Inflammatory macrophage (primary cell): ENCODE measurements at places on chromosomes 6 and 20.
A peak's percentile ranks its signal among the peaks of the same experiment; 100 is the strongest.

DNA sequence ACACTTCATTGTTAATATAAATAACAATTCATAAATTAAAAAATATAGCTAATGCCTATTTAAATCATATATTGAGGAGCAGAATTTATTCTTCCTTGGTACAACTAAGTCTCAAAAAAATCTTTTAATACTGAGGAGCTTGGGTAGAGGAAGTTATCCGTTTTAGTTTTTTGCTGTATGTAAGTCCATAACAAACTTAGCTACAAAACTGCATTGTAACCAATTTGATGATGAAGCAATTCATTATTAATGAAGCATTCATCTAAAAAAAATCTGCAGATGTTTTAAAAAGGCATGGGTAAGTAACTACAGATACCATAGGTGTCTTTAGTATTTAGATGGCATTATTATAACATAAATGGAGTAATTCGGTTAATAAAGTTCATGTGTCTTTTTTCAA, 1.3 kb downstream of the KHDRBS2 start:
- DNase-seq = no peak

GRCh38 chr6:120202878-120203277, 853.3 kb upstream of the MAN1A1 start:
- DNase-seq = no peak

DNA sequence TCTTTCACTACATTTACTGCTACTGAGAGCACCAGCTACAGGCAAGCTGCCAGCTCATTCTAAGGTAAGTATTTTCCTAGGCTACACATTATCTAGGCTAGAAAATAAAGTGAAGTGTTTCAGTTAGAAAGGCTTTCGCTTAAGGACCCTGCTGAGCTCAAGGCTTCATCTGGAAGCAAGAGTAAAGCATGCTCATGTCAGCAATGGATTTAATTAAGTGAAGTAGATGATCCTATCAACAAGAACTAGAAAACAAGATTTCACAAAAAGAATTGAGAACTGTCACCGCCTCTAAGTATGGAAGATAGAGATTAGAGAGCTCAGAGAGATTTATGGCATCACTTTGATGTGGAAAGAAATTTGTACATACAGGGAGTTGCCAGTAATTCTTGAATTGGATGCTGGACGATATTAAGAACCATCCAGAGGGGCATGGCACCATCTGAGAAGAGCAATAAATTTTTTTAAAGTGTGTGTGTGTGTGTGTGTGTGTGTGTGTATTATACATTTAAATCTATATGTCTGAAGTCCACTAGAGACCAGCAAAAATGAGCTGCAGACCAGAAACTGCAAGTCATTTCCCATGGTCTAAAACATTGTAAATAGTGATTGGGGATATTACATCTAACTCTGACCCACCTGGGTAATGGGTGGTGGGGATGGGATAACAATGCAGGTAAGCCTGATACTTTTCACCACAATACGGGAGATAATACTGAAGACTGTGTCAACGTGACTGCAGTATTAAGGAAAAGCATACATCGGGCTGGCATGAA, 105.2 kb upstream of the MAP7 start:
- no peak for DNase-seq

GRCh38 chr20:51862796-51863195, 60.5 kb upstream of the SALL4 start:
- DNase-seq = no peak

DNA sequence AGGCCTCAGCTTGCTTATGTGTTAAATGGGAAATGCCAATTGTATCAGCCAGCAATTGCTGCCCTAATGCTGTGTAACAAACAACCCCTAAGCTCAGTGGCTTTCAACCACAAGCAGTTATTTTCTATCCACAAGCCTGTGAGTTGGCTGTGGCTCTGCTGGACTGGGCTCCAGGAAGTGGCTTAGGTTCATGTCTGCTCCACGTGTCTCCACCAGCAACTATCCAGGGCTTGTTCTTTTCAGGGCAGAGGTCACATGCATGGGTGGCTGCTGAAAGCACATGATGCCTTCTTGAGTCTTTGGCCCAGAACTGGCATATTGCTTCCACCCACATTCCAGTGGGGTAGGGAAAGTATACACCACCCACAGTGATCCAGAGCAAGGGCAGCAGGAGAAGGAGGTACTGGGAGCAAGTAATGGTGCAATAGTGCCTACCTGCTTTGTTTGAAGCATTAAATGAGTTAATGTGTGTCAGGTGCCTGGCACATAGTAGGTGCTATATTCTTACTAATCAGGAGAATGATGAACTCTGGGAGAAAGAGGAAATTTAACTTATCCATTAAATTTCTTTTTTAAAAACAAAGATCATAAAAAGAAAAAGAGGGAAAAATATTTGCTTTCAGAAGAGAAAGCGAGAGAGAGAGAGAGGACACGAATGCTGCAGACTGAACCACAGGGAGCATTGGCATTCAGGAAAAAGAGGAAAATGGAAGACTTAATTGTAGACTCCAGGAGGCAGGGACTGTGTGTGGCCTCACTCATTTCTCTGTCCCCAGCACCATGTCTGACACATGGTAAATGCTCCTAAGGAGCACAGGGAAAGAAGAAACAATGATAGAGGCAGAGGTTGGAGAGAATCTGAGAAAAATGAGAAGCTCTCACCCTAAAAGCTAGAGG, 25.2 kb upstream of the RNF24 start:
- peak; percentile 80 for DNase-seq

- DNase-seq = peak; percentile 39
These were observed 64.4 kb downstream of the GTF2H5 start for GRCh38 chr6:158232316-158233213.

GRCh38 chr20:49887251-49888211, 27.8 kb downstream of the SPATA2 start:
- peak; percentile 47 for DNase-seq

GRCh38 chr20:36468149-36469000, 72.9 kb upstream of the MYL9 start:
- no peak for DNase-seq

DNA sequence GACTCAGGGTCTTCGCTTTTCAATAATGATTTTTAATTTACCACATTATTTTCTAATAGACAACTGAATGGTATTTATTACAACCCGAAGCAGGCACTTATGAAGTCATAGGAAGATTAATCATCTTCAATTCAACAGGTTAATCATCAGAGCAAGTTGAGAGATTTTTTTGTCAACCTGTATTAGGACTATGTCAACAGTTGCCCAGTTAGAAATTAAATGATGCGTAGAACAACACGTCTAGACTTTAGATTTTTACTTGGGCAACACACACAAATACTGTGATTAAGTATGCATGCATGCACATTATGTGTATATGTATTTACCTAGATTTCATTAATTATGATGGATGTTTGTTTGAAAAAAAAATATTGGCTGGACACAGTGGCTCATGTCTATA, 4.3 kb downstream of the ILRUN start:
- no peak for DNase-seq

GRCh38 chr6:28896505-28897368, 27.0 kb downstream of the TRIM27 start:
- peak; percentile 32 for DNase-seq

DNA sequence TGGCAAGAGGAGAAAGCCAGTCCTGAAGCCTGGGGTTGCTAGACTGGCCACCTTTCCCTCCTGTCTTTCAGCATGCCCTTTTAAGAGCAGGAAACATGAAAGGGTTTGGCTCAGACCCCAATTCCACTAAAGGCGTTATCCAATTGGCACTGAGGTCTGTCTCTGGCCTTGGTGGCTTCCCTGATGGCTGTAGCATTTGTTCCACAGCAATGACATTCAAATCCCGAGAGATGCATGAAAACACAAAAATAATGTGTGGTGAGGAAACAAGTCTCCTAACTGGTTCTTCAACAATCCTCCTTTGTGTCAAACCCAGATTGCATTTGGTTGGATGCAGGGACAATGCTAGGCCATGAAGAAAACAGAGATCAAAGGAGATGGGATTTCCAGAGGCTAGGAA, 56.5 kb upstream of the ADTRP start:
- DNase-seq = no peak

DNA sequence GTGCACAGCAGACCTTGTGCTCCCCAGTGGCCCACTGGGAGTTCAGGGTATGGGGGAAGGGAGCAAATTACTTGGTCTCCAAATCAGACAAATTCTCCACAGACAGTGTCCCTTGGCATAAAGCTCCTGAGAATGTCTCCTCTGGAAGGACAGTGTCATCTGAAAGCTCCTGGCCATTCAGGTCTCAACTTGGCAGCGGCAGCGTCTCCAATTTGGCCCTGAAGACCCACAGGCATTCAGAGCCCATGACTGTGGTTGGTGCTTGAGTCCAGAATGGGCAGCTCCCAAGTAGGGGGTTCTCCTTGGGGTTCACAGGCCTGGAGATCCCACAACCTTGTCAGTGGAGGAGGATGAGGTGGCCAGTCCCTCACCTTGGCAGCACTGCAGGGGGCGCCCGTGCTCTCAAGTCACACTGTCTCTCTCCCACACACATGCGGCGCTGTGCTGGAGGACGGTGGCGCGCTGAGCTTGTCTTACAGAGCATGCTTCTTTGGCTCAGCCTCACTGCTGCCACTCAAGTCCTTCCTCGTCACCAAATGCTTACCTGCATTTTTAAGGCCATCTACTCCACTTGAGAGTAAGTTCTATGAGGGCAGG, 20.7 kb downstream of the DYNLRB1 start:
- no peak for DNase-seq

DNA sequence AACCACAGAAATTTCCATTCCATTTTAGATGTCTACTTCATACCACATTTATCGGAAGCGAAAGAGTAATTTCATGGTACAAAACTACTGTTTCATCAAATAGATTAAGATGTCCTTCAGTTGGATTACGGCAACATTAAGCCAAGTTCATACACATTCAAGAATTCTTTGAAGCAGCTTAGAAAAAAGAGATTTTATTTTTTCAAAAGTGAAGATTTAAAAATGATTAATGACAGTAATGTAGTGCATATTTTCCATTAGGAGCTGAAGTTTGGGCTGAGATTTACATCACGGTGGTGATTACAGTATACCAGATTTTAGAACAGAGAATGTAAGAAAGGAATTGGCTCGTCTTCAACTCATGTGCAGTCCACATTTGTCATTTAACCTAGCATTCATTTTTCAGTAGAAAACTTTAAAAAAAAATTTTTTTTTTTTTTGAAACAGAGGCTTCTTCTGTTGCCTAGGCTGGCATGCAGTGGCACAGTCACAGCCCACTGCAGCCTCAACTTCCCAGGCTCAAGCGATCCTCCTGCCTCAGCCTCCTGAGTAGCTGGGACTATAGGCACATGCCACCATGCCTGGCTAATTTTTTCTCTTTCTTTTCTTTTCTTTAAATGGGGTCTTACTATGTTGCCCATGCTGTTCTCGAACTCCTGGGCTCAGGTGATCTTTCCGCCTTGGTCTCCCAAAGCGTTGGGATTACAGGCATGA, 1.9 kb downstream of the SYNJ2 start:
- no peak for DNase-seq

- no peak for DNase-seq
These were observed 1.2 kb downstream of the PLAGL1 start for GRCh38 chr6:144006736-144007477.

- no peak for DNase-seq
These were observed 107.7 kb upstream of the ATXN1 start for GRCh38 chr6:16868968-16869367.

GRCh38 chr20:59958626-59959025, 403 bp downstream of the CDH26 start:
- DNase-seq = no peak

DNA sequence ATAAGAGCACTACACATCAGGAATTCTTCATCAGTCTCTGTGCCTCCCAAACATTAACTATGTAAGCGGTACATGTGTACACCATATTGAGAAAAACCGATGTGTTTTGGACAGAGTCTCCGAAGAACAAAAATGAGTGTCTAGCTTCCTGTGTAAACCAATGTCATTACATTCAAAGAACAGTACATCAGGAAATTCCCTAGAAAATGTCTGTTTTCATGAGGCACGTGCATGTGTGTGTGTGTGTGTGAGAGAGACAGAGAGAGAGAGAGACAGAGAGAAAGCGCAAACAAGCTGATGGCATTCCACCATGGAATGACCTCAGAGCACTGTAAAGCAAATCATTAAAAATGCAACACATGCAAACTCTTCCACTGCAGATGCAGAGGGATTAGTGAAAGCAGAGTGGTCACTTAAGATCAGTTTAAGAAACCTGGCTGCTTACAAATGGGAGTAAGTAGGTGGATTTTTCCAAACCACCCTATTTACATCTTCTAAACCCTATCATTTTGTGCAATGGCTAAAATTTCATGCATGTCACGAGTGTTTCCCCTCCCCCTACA, 133.9 kb downstream of the HIVEP2 start:
- no peak for DNase-seq

DNA sequence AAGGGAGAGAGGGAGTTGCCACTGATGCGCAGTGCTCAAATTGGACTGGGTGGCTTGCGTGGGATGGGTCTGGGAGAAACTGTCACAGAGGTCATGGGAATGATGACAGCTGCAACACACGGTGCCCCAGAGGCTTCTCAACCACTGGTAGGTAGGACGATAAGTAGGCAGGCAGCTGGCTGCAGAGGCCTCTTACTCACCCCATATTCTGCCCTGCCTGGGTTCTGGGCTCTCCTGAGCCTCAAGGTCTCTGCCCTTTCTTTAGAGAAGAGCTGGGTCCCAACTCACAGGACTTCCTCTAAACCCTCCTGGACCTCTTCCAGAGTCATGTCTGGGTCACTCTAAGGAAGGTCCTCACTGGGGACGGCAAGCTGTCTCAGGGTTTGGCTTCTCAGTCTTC, 37.2 kb upstream of the RNF24 start:
- peak; percentile 39 for DNase-seq

DNA sequence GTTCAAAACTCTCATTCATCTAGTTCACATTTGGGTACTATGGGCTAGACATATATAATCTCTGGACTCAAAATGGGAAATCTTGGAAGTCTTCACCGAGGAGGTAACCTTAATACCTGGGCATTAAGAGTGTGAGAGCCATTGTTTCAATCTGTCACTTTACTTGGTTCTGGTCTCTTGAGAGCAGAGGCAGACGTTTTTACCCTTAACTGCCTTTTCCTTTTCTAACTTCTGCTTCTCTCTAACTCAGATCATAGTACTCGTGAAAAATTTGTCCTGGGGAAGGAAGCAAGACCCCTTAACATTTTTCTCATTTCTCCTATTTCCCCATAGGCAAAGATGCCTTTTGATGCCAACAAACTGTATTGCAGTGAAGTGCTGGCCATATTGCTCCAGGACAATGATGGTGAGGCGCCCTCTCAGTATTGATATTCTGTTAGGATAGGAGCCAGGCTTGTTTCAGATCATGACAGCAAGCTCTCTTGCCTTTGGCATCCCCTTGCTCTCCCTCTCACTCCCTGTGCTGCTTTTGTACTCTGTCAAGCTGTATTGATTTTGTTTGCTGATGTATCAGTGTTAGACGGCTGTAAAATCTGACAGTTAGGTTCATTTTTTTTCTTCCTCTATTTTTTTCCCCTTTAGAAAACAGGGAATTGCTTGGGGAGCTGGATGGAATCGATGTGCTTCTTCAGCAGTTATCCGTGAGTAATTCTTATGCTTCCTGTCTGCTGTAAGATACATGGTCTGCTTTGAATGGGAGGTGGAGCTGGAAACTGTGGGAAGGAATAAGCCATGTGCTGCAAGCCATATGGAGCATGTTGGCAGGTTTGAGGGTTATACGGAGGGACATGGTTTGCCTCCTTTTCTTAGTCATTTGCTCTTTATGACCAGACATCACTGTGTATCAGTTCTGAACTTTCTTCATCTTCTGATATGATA, 83.5 kb downstream of the CTNNBL1 start:
- DNase-seq = no peak

- no peak for DNase-seq
These were observed 13.5 kb downstream of the PPP1R3G start for GRCh38 chr6:5098501-5099270.
